ENCODE measurements at places on chromosomes 12 and 14.
A peak's percentile ranks its signal among the peaks of the same experiment; 100 is the strongest.

- no peak overlapping the region for H3K27ac ChIP-seq
- no peaks in the 10 kb centered on the region for H3K4me1 ChIP-seq
- H3K27me3 ChIP-seq = no peaks in the 10 kb centered on the region
- H3K36me3 ChIP-seq = no peaks in the 10 kb centered on the region
- DNase-seq = no peak
Measured at GRCh38 chr12:23333938-23334337, 615.5 kb downstream of the SOX5 start.

GRCh38 chr14:23571701-23572523, 4.3 kb upstream of the AP1G2 start:
- no peak overlapping the region for H3K4me3 ChIP-seq
- peaks cover 3% of the 10 kb centered on the region for H3K36me3 ChIP-seq
- peak overlapping the region; percentile 55 for H3K27ac ChIP-seq

DNA sequence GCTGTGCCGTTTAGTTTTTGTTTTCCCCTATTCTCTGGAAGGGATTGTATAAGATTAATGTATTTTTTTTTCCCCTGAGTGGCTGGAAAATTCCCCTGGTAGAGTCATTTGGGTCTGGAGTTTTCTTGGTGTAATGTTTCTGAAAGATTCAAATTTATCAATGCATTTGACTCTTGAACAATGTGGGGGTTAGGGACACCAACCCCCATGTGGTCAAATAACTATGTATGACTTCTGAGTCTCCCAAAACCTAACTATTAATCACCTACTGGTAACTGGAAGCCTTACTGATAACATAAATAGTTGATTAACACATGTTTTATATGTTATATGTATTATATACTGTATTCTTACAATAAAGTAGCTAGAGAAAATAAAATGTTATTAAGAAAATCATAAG, 220.1 kb upstream of the PDE3A start:
- no peak overlapping the region for H3K4me3 ChIP-seq
- H3K4me1 ChIP-seq = no peaks in the 10 kb centered on the region
- no peak overlapping the region for H3K27ac ChIP-seq
- no peaks in the 10 kb centered on the region for H3K27me3 ChIP-seq

DNA sequence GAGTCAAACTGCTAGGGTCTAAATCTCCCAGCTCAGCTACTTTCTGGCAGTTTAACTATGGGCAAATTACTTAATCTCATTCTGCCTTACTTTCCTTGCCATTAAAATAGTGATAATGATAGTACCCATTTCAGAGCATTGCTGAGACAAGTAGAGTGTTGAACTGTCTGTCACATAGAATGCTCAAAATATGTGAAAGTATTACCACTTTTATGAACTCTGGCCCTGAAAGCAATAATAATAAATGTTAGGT, 19.9 kb downstream of the SRGAP1 start:
- no peaks in the 10 kb centered on the region for H3K4me1 ChIP-seq
- H3K36me3 ChIP-seq = no peaks in the 10 kb centered on the region
- H3K27me3 ChIP-seq = peaks cover 4% of the 10 kb centered on the region
- H3K4me3 ChIP-seq = no peak overlapping the region

DNA sequence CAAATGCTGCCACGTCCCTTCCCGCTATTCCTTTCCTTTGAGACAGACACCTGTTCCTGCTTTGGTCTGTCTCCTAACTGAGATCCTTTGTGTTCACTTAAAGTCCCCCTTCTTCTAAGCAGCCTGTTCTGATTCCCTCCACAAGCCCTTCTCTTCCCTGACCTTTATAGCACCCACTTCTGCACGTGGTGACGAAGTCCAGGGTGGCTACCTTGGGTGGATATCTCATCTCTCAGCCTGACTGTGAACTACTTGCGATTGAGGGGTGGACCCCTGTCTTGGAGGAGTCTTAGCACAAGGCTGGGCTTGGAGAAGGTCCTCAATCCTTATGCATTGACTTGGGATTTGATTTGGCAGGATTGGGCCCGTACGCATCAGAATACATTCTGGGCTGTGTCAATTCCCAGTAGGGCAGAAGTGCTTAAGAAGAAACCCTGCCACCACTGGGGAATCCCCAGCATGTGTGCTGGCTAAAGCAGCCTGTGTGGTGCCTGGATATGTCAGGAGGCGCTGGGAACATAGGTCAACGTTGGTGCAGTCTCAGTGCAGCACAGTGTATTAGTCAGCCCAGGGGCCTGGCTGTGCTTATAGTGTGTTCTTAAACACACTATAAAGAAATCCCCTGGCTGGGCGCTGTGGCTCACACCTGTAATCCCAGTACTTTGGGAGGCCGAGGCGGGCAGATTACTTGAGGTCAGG, 23.6 kb downstream of the KRT80 start:
- H3K27ac ChIP-seq = no peak overlapping the region
- DNase-seq = no peak
- peaks cover 13% of the 10 kb centered on the region for H3K4me1 ChIP-seq
- H3K4me3 ChIP-seq = no peak overlapping the region

DNA sequence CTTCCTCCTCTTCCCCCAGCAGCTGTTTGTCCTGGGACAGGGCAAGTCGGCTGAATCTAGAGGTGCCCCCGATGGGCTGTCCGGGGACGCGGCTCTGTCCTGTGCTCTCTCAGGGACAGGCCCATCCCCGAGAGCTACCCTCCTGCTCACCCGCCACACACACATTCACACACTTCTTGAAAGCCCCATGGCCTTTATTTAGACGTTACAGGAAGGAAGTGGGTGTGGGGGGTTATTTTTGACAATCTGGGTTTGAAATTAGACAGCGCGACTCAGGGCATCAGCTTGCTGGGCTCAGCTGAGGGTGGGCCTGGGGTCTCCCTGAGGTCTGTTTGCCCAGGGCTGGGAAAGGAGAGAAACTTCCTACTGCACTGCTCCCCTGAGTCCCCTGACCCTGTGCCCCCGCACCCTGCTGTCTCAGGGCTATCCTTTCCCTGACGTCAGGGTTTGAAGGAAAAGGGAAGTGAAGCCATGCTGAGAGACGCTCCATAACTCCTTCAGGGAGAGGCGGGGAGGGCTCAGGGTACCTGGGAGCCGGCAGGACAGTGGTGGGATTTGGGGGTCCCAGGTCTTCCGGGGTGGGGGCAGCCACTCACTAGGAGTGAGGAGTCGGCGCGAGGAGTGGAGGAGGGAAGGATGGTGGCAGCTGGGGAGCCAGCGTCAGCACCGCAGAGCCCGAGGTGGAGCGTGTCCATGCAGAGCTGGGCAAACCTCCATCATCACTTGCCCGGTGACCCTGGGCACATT, 8.1 kb downstream of the PTPN6 start:
- peak overlapping the region; percentile 100 for H3K27ac ChIP-seq
- peaks cover 68% of the 10 kb centered on the region for H3K4me1 ChIP-seq
- peaks cover 47% of the 10 kb centered on the region for H3K36me3 ChIP-seq
- peak overlapping the region; percentile 89 for H3K4me3 ChIP-seq
- DNase-seq = peak; percentile 66

GRCh38 chr12:110508071-110508586, 6.0 kb downstream of the RAD9B start:
- H3K27ac ChIP-seq = no peak overlapping the region
- H3K36me3 ChIP-seq = peaks cover 5% of the 10 kb centered on the region
- DNase-seq = no peak

DNA sequence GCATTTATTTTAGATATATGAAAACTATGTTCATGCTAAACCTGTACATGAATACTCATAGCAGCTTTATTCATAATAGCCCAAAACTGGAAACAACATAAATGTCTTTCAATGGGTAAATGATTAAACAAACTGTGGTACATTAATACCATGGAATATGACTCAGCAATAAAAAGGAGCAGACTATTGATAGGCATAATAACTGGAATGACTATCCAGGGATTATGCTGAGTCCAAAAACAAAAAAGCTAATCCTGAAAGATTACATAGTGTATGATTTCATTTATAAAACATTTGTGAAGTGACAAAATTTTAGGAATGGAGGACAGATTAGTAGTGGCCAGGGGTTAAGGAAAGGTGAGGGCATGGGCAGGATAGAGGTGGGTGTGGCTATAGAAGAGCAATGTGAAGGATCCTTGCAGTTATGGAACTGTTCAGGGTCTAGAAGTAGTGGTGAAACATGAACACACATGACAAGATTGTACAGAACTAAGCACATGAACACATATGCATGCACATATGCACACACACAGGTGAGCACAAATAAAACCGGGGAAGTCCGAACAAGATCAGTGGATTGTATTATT, 61.1 kb upstream of the CDKN3 start:
- H3K36me3 ChIP-seq = no peaks in the 10 kb centered on the region
- H3K27ac ChIP-seq = no peak overlapping the region
- peaks cover 31% of the 10 kb centered on the region for H3K27me3 ChIP-seq

DNA sequence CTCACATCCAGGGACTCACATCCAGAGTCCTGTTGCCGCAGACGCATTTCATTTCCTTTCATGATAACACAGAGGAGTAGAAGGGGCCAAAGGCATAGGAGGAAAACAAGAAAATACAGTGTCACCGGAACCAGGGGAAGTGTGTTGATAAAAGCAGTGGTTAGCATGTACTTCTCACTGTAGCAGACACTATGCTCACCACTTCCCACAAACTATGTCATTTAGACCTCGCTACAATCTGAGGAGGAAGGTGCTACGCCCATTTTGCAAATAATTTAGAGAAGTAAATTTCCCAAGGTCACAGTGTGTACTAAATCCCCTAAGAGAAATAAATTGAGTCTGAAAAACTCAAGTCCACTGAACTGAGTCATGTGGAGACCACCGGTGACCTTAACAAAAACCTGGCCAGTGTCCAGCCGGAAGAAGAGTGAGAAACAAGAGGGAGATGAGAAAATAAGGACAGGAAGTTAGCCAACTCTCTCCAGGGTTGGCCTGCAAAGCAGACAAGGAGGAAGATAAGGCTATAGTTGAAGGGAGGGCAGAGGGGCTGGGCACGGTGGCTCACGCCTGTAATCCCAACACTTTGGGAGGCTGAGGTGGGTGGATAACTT, 25.8 kb upstream of the TMCC3 start:
- H3K36me3 ChIP-seq = peaks cover 3% of the 10 kb centered on the region
- H3K27ac ChIP-seq = peak overlapping the region; percentile 84
- peaks cover 17% of the 10 kb centered on the region for H3K27me3 ChIP-seq
- DNase-seq = no peak
- H3K4me1 ChIP-seq = peaks cover 20% of the 10 kb centered on the region

- H3K36me3 ChIP-seq = no peaks in the 10 kb centered on the region
- no peak for DNase-seq
- no peak overlapping the region for H3K4me3 ChIP-seq
- H3K4me1 ChIP-seq = peaks cover 3% of the 10 kb centered on the region
- H3K27me3 ChIP-seq = peaks cover 24% of the 10 kb centered on the region
- no peak overlapping the region for H3K27ac ChIP-seq
Measured at GRCh38 chr14:34087571-34087970, 136.7 kb upstream of the EGLN3 start.

Data from activated naive CD8-positive, alpha-beta T cell treated with anti-CD3 and anti-CD28 coated beads, Interleukin-2, amount 10 ng/mL, durations not matched to agents 7 days and 5 days (primary cell).